ENCODE measurements at places on chromosomes 6 and 20.
A peak's percentile ranks its signal among the peaks of the same experiment; 100 is the strongest.

- DNase-seq, result no peak
Measured at GRCh38 chr20:6975311-6975710, 207.8 kb downstream of the BMP2 start.

DNA sequence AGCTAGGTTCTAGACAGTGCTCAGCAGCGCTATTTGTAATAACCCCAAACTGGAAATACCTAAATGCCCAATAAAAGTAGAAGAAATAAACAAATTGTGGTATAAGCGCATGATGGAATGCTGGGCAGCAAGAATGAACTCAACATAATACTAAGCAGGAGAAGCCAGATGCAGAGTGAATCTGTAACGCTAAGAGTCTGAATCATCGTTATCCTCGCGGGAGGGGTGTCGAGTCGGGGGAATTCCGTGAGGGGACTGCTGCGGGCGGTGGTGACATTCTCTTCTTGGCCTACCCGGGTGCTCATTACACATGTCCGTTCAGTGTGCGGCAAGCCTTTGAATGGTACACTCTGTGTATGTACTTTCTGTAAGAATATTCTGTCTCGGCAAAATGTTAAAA, 83.7 kb downstream of the SULF2 start:
- DNase-seq, result no peak

DNA sequence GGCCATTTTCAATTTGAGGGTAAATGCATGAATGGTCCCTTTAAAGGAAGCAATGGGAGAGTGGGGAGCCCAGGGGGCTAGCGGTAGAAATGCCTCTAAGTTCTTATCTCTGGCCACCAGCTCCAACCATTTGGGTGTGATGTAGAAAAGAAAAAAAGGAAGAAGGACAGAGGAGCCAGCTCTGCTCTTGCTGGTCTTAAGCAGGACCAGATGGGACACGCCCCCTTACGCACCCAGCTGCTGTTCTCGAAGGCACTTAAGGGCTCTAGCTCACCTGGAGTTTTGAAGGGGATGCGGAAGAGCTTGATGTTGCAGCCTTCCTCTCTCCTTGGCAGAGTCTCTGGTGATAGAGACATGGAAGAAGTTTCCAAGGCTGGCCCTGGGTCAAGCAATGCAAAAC, 59.5 kb upstream of the RNF144B start:
- DNase-seq, result no peak

- no peak for DNase-seq
Measured at GRCh38 chr6:51839726-51840374, 247.6 kb downstream of the PKHD1 start.

DNA sequence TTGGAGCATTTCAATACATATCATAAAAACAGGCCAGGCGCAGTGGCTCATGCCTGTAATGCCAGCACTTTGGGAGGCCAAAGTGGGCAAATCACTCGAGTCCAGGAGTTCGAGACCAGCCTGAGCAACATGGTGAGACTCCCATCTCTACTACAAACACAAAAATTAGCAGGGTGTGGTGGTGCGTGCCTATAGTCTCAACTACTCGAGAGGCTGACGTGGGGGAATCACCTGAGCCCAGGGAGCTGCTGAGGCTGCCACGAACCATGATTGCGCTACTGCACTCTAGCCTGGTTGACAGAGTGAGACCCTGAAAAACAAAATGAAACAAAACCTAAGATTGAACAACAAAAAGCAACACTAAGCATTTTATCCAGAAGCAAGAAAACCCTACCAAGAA, 47.2 kb downstream of the BACH2 start:
- no peak for DNase-seq

GRCh38 chr6:5507131-5507681, 245.9 kb downstream of the FARS2 start:
- DNase-seq, result no peak

GRCh38 chr20:60097285-60097684, 139.1 kb downstream of the CDH26 start:
- DNase-seq, result peak; percentile 29

GRCh38 chr6:125930765-125931418, 25.7 kb upstream of the HINT3 start:
- DNase-seq, result no peak

GRCh38 chr6:157273756-157274470, 49.4 kb downstream of the TMEM242 start:
- no peak for DNase-seq

GRCh38 chr6:168196385-168196860, 117.4 kb upstream of the FRMD1 start:
- DNase-seq, result no peak

- DNase-seq, result no peak
Measured at GRCh38 chr20:5844063-5844681, 94.0 kb downstream of the SHLD1 start.

- DNase-seq, result no peak
Measured at GRCh38 chr20:12023194-12023795, 105.6 kb downstream of the BTBD3 start.

GRCh38 chr6:108321253-108321747, 26.4 kb downstream of the AFG1L start:
- DNase-seq, result no peak

GRCh38 chr6:300026-300425, 7.7 kb downstream of the DUSP22 start:
- no peak for DNase-seq

GRCh38 chr6:71181565-71181964, 107.0 kb upstream of the OGFRL1 start:
- DNase-seq, result no peak

- no peak for DNase-seq
Measured at GRCh38 chr20:17848249-17849048, 120.1 kb downstream of the SNX5 start.

- DNase-seq, result no peak
Measured at GRCh38 chr20:49381558-49382493, 100.6 kb downstream of the KCNB1 start.

DNA sequence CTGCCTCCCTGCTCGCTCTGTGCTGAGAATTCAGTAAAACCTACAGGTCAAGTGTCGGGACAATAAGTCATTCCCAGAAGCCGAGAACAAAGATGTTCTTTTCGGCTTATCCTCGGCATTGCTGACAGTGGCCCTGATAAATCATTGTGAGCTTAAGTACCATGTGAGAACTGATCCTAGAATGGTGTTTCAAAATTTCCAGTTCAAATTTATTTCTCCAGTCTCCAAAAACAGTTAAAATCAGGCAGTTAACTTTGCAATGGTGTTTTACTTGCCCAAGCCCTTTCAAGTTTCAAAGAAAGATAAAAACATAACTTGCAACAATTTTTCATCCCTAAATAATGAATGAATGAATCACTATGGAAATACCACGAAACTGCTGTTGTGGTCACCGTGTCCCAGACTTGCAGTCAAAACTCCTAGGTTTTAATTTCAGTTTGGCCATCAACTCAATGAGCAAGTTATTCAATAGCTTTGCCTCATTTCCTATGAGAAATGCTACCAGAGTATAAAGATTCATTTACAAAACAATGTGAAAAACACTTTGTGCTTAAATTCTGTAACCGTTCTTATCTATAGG, 4.3 kb downstream of the ATP5F1E start:
- no peak for DNase-seq

DNA sequence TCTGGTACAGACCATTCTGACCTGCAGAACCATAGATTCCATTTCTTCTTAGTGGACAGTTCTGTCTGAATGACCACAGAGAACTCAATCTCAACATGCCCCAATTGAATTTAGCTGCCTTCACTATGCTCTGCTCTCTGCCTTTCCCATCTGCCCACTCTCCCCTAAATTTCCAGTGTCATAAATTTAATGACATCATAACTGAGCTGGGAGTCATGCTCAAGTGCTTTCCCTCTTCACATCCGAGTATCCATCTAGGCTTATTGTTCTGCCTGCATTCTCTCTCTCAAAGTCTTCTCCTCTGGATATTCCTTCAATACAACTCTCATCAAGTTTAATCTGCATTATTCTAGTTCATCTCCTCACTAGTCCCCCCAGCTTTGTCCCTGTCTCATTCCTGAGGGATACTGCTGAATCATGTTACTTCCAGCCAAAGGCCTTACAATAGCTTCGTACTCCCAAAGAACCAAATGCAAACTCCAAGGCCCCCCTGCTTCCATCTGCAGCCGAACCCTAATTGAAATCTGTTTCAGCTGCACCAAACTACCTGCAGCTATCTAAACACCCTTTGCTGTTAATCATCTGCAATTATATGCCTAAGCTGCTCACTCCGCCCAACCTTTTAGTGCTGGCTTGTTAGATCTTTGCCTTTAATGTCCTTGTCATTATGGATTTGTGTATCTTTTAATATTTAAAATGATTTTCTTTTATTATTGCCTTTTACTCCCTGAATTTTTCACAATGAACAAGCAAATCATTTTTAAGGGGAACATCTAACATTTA, 46.1 kb downstream of the SLC35B3 start:
- no peak for DNase-seq
